ENCODE measurements at places on chromosomes 12 and 14.
A peak's percentile ranks its signal among the peaks of the same experiment; 100 is the strongest.

DNA sequence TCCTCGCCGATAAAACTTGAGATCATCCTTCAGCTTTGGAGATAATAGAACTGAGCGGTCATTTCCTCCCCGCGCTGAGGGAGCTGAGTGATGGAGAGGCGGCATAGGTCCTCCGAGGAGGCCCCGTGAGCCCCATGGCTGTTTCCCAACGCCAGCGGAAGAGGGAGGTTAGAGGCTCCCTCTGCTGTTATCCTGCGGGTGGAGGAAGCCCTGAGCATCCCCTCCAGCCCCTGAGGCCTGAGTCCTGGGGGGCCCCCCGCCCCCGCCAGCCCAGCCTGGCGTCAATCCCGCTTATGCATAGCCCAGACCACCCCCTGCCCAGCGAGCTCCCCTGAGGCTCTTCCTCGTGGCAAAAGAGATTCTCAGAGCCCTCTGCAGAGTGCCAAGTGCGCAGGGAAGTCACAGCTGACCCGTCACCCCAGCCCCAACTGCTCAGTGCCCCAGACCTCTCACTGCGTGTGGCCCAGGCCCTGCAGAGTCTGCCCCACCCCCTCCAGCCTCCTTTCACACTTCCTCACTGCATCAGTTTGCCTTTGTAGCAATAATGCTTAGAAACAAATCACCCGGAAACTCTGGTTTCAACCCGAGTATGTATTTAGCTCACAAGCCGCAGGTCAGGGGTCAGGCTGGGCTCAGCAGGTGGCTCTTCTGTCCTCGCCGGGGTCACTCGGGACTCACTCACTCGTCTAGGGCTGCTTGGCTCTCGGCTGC lies 44.7 kb upstream of the GALNT9 start:
- DNase-seq: no peak

DNA sequence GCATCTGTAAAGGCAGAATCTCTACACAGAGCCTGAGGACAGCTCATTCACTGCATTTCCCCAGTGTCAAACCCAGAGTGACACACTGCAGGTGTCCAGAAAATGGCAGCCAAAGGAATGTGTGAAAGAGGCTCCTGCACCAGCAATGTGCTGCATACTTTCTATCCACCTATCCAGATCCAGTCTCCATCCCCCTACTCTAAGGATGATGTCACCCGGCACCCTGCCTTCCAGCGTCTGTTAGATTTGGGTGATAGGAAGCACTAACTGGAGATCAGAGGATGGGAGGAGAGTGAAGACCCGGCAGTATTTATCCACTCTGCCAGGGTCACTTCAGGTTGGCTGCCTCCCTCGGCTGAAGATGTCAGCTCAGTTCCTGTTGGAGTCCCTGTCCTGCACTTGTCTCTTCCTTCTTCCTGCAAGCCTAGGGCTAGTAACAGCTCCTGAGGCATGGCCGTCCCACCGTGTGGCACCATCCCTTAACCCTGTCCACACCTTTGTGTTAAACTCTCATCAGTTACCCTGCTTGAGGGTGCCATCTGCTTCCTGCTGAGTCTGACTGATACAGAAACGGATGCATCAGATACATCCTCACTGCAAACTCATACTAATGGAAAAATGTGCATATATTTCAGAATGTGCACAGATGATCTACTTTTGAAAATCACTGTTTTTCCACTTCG lies 13.0 kb upstream of the GPR68 start:
- DNase-seq: no peak

DNA sequence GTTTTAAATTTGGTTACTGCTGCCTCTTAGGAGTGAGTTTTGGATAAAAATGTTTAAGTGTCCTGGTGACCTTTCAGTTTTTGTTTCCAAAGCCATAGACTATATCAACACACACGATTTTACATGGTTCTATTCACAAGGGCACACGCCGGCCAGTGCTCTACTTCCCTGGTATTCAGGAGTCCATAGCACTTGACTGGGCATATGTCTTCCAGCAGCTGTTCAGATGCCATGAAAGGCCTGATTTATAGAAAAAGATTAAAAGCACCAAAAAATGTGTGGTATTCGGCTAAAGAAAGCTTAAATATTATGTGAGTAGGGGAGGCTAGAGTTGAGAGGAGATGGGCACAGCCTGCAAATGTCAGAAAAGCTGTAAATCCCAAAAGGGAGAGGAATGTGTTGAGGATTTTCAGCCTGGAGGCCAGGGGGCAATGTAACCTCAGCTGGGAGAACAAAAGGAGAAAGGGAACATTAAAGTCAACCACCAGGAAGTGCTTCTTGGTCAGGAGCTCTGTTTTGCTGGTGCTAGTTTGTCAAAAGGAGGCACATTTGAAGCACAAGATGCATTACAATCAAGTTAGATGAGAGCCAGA lies 478.4 kb downstream of the RAD51B start:
- no peak for DNase-seq

DNA sequence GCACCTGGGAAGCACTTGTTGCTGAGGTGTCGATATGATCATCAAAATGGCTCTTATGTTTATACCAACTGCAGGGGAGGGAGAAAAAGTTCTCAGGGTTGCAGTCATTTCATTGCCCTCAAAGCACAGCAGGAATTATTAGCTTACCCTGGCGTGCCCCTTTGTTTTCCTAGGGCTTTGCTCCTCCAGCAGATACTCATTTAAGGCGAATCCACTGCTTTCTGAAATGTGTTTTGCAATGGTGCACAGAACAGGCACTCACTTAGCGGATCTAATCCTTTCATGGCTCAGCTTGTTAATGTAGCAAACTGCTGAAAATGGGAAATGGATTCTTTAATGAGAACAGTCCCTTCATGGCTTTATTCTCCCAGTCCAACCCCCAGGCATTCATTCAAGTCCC lies 76.7 kb downstream of the NKX2-1 start:
- no peak for DNase-seq

GRCh38 chr12:130948751-130949150 lies 5.0 kb upstream of the ADGRD1 start:
- DNase-seq: no peak

DNA sequence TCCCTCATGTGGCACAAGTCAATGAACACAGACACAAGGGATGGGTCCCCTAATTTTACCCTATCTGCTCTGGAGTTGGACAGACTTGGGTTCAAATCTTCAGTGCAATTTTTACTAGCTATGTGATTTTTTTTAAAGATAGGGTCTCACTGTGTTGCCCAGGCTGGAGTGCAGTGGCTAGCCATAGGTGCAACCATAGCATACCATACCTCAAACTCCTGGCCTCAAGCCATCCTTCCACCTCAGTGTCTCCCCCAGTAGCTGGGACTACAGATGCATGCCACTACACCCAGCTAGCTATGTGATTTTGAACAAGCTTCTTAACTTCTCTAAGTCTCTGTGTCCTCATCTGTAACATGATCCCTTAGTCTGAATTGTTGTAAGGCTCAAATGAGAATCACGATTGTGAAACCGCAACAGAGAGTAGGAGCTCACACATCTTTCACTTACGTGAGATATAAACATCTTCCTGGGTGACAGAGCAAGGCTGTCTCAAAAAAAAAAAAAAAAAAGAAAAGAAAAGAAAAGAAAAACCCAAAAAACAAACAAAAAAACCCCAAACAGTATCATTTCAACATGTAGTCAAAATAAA lies 4.7 kb downstream of the CALCOCO1 start:
- no peak for DNase-seq

DNA sequence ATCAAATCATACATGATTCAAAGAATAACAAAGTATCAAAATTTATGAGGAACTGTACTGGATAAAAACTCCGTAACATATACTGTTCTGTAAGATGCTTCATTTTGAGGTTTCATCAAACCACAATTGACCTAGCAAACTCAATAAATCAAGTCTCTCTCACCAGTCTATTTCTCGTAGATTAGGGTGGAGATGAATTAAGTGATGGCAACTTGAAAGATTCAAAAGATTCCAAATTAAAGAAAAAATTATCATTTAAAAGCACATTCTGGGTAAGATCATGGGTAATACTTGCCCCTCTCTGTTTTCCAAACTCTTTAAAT lies 74.4 kb downstream of the PAPLN start:
- DNase-seq: no peak

GRCh38 chr12:20150835-20151422 lies 217.4 kb upstream of the PDE3A start:
- DNase-seq: no peak

GRCh38 chr12:46519407-46519806 lies 146.8 kb upstream of the SLC38A2 start:
- no peak for DNase-seq

DNA sequence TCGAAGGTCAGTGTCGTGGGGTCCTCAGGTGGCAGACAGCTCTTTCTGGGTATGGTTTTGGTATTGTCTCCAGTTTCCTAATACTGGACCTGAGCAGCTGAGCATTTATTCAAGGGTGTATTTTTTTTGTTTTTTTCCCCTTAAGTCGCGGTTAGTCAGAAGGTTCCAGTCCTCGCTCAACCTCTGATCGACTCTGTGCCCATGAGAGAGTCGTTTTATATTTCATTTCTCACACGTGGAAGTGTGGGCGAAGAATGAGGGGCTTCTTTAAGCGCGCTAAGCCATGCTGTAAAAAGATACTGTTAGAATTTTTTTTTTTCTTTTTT lies 499 bp downstream of the MIPOL1 start:
- DNase-seq: no peak

DNA sequence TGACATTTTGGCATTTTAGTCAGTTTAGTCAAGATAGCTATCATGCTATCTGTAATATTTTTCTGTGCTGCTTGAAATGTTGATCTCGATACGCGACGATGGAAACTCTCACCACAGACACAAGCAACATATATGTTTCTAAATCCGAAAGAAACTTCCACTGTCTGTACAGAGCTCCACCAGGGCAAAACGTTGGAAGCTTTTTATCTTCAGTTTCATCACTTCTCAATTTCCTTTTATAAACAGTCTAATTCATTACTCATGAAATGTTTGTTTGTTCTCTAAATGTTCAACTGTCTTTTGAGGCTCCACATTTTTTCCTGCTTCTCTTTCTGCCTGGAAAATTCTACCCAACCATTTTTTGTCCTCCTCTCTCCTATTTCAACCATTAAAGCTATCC lies 737.6 kb downstream of the SLC16A7 start:
- no peak for DNase-seq

DNA sequence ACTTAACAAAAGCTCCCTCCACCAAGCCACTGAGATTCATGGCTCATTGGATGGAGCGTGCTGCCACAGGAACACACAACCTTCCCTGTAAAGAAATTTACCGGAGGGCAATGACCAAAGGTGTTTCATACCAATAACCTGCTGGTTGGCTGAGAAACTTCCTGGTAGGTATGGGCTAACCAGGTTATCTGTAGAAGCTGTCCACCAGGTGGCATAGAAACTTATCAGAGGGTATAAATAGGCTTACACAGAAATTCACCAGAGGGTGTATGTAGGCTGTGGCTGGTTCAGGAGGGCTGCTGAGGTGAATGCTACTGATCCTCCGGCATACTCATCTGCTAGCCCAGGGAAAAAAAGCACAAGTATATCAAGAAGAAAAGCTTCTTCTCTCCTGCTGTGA lies 27.1 kb upstream of the MTERF2 start:
- DNase-seq: no peak

- DNase-seq: peak; percentile 1
Measured at GRCh38 chr14:36835128-36835527, 173.5 kb downstream of the PAX9 start.

DNA sequence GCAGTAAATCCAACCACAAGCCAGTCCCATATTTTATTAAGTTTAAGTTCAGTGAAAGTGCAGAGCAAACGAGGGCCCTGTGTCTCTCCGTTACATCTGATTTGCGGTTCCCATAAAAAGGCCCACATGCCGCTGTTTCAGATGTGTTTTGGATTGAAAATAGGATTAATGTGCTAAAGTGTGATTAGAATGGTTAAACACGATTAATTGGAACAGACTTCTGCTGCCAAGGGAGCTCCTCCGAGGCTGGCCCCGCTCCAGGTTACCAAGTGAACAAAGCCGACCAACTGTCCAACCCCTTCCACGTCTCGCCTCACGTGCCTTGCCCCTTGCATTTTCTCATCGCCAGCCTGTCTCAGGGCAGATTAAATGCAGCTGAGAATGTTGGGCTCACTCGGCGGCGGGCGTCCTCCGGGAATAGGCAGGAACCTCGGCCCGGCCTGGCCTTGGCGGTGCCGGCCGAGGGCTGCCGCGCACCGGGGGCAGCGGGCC lies 166.5 kb upstream of the GSC start:
- DNase-seq: no peak

GRCh38 chr12:131028587-131029338 lies 75.1 kb downstream of the ADGRD1 start:
- no peak for DNase-seq

- DNase-seq: no peak
Measured at GRCh38 chr12:54058128-54058768, 4.6 kb downstream of the HOXC4 start.

- no peak for DNase-seq
Measured at GRCh38 chr12:16384732-16385131, 37.3 kb downstream of the MGST1 start.

DNA sequence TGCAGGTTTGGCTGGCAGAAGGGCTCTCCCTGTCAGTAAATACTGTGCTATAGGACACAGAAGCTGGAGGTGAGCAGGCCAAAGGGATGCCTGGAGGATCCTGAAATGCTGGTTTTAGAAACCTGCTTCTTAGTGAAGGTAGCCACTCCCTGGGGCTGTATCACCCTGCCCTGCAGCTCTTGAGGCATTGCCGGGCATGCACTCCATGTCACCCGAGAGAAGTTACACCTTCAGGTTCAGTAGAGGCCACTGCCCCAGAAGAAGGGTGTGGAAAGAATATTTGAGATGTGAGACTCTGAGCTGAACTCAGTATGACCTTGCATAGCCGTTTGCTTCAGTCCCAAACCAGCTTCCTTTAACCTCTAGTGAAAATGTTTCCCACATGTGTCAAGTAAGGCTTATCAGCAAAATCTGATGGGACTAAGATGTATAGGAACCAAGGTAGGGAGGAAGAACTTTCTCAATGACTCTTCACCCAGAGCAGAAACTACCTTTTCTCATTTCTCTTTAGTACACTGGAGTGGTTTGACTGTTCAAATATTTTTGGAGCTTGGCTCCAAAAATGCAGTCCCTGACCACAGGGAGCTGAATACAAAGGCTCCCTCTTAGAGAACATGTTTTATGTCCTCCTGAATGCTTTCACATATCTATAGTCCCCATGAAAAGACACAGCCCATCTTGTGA lies 164.5 kb upstream of the DYRK2 start:
- no peak for DNase-seq

DNA sequence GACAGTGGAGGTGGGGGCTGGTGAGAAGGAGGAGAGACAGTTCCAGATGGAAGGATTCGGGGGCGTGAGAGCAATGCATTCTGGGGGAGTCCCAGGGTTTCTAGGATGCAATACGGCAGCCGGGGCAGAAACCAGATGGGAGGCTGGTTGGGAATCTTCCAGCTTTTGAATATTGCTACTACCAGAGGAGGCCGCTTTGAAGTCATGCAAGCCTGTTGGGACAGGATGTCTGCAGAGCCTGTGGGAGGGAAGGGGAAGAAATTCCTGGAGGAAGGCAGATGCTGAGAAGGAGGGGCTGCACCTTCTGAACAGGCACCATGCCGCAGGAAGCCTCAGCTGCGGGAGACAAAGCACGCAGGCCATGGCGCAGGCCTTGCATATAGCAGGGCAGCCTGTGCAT lies 105.4 kb downstream of the APAF1 start:
- no peak for DNase-seq

- no peak for DNase-seq
Measured at GRCh38 chr12:69906411-69907216, 81.6 kb downstream of the MYRFL start.

Measured in T1000 (cell line).